ENCODE measurements at places on chromosomes 5 and 9.

- no peak for DNase-seq
Observed at GRCh38 chr5:32586276-32586599, 881 bp downstream of the SUB1 start.

- no peak for DNase-seq
Observed at GRCh38 chr5:14204011-14204670, 61.0 kb downstream of the TRIO start.

GRCh38 chr5:177612215-177612673 is 12.3 kb downstream of the B4GALT7 start:
- DNase-seq = no peak

DNA sequence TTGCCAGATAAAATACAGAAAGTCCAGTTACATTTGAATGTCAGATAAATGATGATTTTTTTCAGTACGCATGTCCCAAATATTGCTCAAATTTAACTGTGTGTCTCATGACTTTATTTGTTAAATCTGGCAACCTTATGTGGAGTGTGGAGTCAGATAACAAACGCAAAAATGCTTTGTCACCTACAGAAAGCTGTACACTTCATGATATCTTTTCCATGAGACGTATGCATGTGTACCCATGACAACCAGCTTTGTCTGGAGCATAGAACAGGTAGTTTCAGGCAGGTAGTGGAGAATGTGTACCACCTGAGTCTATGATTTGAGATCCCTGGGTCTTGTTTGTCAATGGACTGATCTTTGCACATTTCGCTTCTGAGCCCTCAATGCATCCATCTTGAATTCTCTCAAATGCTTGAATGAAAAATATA is 105.5 kb upstream of the CPEB4 start:
- no peak for DNase-seq

- DNase-seq = no peak
Observed at GRCh38 chr5:144522698-144523097, 352.0 kb downstream of the KCTD16 start.

GRCh38 chr5:73027816-73028215 is 72.0 kb downstream of the FCHO2 start:
- no peak for DNase-seq

- no peak for DNase-seq
Observed at GRCh38 chr5:86763929-86764328, 146.2 kb downstream of the COX7C start.

DNA sequence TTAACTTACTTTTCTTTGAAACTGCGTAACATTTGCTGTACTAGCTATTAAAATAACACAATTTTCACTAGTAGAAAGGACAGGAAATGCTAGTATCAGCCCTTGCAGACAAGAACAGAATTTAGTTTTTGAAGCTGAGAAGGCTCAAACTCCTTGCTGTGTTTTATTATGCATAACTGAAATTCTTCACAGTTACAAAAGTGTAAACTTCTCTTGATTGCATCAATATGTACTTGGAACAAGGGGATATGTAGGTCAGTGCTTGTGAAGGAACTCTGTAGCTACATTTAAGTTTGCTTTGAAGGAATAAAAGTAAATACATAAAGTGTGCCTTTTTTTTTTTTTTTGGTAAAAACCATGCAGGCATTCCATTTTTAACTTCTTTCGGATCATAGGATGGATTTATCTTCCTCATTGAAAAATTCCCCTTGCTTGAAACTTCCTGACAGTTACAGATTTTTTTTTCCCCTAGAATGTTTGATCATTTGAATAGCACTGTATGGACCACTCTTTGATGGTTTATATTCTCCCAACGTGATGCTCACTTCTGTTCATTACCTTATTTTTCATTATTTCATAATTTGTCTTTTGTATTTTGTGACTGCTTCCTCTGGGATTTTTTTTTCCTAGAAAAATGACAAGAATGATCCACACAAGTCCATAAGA is 94.9 kb upstream of the DAB2 start:
- no peak for DNase-seq

DNA sequence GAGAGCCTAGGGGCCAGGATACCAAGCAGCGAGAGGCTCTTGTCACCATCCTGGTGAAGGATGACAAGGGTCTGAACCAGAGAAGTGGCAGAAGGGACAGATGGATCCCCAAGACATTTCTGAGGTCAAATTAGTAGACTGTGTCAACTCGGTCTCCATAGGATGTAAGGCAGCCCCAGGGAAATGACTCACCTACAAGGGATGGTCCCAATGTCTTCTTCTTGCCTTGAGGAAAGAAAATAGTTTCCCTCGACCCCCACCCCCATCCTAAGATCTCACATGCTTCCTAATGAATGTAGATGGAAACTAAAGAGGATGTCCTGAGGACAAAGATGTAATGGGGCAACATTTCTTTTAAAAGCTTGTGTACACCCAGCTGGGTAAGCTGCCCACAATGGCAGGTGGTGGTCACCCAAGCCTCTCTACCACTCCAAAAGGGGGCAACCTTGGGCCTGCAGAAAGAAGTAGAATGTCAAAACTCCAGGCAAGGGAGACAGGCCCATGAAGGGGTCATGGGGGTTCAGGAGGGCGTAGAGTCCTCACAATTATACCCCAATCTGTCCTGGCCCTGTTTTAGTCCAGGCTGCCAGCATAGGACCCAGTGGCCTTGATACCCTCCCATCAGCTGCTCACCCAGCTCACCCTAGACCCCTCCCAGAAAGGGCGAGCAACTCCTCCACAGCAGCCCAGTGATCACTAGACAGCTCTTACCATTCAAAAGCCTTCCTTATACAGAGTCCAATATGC is 187.4 kb downstream of the ACTL7B start:
- no peak for DNase-seq

GRCh38 chr9:109232449-109233237 is 65.6 kb upstream of the FRRS1L start:
- peak; percentile 21 for DNase-seq

GRCh38 chr5:166535641-166536040 is 1755.8 kb upstream of the WWC1 start:
- no peak for DNase-seq

- DNase-seq = no peak
Observed at GRCh38 chr9:3238236-3238635, 287.6 kb downstream of the RFX3 start.

GRCh38 chr5:97266576-97266975 is 83.5 kb upstream of the RIOK2 start:
- DNase-seq = peak; percentile 19

DNA sequence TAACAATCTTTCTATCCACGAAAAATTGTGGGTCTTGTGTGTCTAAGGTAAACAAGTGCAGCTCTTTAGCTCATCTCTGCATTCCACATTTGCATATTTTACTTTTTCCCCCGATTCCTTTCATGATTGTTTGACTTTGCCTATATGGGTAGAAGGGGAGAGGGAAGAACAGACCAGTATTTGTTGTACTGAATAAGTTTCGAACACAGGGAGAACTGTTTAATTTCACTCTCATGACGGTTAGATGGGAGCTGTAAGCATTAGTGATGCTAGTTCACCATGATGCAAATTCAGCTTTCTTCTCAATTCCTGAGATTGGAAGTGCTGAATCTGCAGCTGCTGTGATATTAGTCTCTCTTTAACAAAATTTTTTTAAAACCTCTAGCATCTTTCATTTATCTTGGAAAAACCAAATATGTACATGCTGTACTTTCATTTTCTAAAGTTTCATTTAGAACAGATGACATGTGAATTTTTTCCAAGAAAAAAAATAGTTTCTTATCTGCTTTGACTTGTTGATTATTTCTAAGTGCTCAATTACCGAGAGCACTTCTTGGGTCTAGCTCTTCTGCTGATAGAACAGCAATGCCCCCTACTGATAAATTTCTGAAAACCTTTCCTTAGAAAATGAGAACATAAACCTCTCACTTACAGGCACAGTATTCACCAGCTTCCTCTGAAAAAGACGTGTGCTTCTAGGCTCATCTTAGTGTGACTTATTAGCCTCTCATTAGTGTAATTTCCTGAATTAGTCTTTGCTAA is 149.5 kb downstream of the BAAT start:
- no peak for DNase-seq

- DNase-seq = no peak
Observed at GRCh38 chr9:133690081-133690561, 48.0 kb downstream of the SARDH start.

DNA sequence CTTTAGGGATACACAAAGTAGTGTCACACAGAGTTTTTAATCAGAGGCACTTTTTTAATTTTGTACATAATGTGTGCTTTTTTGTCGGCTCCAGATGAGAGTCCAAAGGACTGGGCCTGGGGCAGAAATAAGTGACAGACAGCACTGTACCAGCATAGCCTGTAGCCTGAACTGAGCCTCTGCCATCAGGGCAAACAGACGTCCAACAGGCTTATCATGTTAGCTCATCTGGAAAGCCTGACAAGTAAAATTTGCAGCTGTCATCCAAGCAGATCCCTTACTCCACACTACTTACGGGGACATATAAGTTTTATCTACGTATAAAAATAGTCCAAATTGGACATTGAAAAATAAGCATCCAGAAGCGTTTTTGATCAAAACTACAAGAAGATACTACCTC is 233.1 kb upstream of the GAS1 start:
- DNase-seq = no peak

- DNase-seq = no peak
Observed at GRCh38 chr5:90294604-90295003, 115.0 kb downstream of the CETN3 start.

DNA sequence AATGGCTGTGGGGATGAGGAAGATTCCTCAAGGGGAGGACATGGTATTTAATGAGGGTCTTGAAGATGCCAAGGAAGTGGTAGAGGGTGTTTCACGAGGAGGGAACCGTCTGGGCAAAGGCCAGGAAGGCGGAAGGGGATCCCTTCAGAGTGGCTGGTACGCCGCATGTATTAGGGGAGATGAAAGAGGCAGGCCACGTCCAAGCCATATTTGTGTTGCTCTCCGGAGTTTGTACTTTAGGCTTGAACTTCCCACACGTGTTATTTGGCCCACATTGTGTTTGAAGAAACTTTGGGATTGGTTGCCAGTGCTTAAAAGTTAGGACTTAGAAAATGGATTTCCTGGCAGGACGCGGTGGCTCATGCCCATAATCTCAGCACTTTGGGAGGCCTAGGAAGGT is 1.2 kb downstream of the FXN start:
- DNase-seq = no peak

DNA sequence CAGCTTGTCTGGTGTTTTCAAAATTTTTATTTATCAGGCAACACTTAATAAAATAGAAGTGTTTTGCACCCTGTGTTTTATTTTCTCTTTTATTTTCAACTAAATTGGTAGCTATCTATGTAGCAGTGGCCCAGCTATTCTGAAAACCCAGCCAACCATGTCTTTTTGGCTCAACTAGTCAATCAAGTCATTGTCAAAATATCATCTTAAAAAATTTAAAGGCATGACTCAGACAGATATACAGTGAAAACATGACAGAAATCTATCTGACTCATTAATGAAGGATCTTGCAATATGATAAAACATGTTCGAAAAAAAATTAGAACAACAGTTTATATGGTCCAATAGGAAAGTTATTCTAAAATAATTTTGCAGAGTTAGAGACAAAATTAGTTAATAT is 75.1 kb downstream of the HSD17B4 start:
- DNase-seq = peak; percentile 18

DNA sequence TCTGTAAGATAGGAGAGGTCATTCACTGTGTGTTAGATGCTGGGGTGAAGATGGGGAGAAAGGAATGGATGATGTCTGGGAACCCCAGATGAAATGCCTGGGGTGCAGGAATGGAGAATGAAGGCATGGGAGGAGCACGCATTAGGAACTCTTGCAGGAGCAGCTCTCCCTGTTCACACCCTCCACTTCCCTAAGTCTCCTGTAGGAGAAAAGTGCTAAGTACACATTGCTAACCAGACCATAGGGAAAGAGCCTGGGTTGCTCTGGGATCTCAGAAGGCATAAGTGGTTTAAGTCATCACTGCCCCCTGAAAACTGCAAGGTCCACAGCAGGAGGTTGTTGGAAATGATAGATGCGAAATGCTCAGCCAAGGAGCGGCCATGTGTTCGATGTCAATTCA is 163.1 kb downstream of the SEC61B start:
- no peak for DNase-seq

DNA sequence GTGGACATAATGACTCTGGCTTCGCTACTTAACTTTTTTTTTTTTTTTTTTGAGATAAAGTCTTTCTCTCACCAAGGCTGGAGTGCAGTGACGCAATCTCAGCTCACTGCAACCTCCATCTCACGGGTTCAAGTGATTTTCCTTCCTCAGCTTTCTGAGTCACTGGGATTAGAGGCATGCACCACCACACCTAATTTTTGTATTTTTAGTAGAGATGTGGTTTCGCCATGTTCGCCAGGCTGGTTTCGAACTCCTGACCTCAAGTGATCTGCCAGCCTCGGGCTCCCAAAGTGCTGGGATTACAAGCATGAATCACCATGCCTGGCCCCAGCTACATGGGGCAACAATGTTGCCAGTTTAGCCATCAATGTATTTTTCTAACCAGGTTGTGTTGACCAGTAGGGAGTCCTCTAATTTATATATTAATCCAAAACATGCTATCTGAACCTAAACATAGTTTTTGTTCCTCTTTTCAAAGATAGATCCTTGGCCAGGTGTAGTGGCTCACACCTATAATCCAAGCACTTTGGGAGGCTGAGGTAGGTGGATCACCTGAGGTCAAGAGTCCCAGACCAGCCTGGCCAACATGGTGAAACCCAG is 120.3 kb upstream of the LHFPL2 start:
- peak; percentile 31 for DNase-seq

GRCh38 chr5:156815988-156816599 is 34.0 kb upstream of the PPP1R2B start:
- DNase-seq = peak; percentile 16

- no peak for DNase-seq
Observed at GRCh38 chr5:94796586-94796985, 178.1 kb downstream of the SLF1 start.

DNA sequence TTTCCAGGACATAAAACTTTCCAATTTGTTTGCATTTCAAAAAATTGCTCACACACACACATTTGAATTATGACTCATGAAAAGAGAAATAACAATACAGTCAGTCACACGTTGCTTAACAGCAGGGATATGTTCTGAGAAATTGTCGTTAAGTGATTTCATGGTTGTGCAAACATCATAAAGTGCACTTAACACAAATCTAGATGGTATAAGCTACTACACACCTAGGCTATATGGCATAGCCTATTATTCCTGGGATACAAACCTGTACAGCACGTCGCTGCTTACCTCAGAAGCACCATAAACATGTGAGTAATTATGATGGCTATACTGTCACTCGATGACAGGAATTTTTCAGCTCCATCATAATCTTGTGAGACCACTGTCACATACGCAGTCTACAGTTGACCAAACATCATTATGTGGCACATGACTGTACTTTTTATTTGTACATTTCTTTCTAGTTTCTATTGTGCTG is 378.2 kb downstream of the ACTL7B start:
- DNase-seq = no peak

DNA sequence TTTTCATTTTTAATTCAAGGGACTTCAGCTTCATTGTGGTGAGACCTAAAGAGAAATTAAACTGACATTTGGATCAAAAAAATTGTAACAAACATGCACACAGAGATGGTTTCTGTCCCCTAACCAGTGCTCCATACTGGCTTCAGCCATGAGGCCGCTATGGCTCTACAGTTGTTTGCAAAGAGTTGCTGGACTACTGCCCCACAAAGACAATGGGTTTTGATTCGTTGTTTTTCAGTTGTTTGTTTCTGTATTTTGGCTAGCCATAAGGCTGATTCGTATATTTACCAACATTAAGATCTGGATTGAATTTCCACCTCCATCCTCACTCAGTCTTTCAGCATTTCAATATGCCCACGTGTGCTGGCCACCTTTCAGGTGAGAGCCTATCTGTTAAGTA is 163.7 kb upstream of the KIF2A start:
- DNase-seq = no peak
